ENCODE measurements at places on chromosomes 13 and 19. TPM values are rescaled to one million over a fixed set of nuclear protein-coding genes. Genes with fewer than 3 reads are reported as not detected.

ADGRE1 gene
- polyA plus RNA-seq, result 0.21 TPM

GJA3 gene
- 0.28 TPM for polyA plus RNA-seq

VASP gene
- 67.4 TPM for polyA plus RNA-seq

GIPC3 gene
- 0.39 TPM for polyA plus RNA-seq

GRIN3B gene
- polyA plus RNA-seq, result 0.10 TPM

CYP4F11 gene
- not detected for polyA plus RNA-seq

PLPP2 gene
- 0.17 TPM for polyA plus RNA-seq

Data from B cell (primary cell).